ENCODE measurements at places on chromosomes 3 and 15.

- DNase-seq: no peak
Measured at GRCh38 chr3:87197531-87197930, 29.6 kb upstream of the CHMP2B start.

DNA sequence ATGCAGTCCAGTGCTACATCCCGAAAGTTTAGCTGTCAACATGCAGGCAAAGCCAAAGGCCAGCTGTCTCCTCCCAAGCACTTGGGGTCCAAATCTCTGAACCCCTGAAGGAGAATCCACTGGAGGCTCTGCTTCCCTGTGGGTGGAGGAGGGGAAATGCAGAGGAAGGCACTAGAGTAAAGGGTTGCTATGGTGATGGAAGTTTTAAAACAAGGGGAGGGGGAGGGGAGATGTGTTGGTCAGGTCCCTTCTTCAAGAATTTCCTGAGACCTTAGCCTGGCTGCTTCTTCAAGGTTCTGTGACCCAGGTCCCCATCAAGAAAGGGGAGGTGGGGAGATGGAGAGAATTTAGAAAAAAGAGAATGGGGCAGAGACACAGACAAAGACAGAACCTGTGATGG, 2.3 kb downstream of the CAMKV start:
- DNase-seq: no peak

DNA sequence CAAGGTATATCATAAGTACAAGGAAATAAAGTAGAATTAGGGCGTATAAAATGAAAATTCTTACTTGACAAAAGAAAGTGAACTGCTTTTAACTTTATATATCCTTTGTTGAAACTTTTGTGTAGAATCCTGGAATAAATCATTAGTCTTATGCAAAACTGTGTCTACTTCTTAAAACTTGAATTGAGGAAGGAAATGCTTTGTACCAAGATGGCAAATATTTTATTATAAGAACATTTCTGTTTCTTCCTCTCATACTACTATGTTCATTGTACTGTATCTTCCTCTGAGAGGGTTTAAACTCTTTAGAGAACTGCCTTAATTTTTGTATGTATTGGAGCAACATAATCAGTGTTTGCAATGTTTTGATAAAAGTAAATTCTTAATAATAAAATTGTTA, 42.0 kb downstream of the RASA2 start:
- no peak for DNase-seq

GRCh38 chr3:187382609-187383151, 14.5 kb downstream of the RTP4 start:
- peak; percentile 8 for DNase-seq

- DNase-seq: no peak
Measured at GRCh38 chr3:17623464-17623863, 119.0 kb downstream of the TBC1D5 start.

DNA sequence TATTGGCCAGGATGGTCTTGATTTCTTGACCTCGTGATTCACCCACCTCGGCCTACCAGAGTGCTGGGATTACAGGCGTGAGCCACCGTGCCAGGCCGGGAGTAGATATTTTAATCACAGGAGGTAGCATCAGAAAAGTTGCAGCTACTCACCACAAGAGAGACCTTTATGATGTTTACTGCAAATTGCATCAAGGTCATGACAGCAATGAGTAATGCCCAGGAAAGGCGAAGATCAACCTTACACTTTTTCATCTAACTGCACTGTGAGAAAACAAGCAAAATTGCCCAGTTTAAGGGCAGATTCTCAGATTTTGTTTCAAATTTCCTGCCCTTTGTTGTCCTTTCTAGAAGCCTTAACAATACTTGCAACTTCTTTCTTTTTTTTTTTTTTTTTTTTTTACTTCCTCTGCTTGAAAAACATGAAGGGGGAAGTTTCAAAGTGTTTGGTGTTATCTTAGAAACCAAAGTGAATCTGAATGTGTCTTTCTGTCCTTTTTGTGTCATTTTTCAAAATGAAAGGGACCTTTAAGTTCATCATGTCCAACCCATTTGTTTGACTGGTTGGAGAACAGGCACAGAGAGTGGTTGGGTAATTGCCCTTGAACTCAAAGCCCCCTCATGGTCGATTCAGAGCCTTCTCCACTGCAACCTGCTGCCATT, 25.0 kb downstream of the TGFBR2 start:
- peak; percentile 55 for DNase-seq

DNA sequence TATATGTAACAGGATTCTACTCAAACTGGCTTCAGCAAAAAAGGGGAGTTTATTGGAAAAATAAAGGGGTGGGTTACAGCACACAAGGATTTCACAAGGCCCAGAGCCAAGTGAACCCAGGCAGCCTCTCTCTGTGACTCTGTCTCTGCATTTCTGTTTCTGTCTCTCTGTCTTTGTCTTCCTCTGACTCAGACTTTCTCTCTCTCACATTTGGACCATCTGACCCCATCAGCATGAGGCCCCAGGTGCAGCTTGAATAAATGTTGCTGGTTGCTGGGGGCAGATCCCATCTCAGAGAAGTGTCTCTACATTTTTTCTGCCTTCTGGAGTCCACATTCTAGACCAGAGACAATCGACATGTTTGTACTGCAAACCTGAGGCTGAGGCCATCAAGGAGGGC, 45.0 kb downstream of the RPLP1 start:
- no peak for DNase-seq

GRCh38 chr15:85905751-85906450, 111.2 kb upstream of the KLHL25 start:
- no peak for DNase-seq

- DNase-seq: no peak
Measured at GRCh38 chr3:136804141-136804540, 14.8 kb upstream of the SLC35G2 start.

- no peak for DNase-seq
Measured at GRCh38 chr3:71070497-71071463, 512.7 kb downstream of the FOXP1 start.

GRCh38 chr15:29053661-29054131, 167.9 kb downstream of the APBA2 start:
- no peak for DNase-seq

GRCh38 chr3:149374391-149374790, 3.1 kb downstream of the TM4SF1 start:
- DNase-seq: no peak

- no peak for DNase-seq
Measured at GRCh38 chr15:48253172-48253571, 47.1 kb downstream of the SLC12A1 start.

DNA sequence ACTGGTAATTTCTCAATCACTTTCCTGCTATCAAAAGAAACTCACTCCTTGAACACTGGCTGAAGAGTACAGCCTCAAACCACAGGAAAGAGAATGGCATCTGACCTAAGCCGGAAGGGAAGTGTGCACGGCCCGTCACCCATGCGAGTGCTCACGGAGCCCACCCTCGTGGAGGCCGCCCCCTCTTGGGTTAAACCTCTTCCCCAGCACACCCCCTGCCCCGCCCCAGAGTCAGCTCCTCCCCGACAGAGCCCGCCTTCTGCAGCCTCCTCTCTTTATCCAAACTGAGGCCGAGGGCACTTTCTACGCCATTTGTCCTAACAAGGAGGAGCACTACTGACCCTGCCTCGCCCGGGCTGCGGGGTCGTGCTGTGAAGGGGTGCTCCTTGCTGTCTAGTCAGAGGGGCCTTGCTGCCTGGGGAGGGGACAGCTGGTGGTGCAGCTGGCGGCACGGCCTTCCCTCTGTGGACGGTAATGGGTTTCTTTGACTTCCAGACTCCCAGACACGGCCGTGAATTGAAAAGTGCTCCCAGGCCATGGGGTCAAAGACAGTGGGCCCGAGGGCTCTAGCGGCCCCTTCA, 137.7 kb downstream of the NSMCE3 start:
- DNase-seq: no peak

DNA sequence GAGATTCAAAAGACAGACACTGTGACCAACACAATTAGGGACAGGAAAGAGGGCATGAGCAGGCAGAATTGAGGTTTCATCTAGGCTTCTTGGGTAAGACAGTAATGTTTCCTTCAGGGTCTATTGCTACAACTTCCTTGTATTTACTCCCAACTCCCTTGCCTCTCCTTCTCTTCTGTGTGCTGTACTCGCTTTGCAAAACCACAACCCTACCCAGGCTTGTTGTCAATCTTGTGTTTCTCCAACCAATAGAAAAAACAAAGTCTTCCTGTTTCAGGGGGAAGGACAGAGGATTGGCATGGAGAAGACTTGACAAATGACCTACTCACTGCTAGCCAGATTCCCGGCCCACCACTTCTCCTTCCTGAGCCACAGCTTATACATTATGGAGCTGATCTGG, 36.3 kb upstream of the MASP1 start:
- no peak for DNase-seq

GRCh38 chr3:40718209-40718608, 193.4 kb downstream of the ZNF621 start:
- no peak for DNase-seq

GRCh38 chr3:187989575-187990153, 164.3 kb upstream of the LPP start:
- no peak for DNase-seq

DNA sequence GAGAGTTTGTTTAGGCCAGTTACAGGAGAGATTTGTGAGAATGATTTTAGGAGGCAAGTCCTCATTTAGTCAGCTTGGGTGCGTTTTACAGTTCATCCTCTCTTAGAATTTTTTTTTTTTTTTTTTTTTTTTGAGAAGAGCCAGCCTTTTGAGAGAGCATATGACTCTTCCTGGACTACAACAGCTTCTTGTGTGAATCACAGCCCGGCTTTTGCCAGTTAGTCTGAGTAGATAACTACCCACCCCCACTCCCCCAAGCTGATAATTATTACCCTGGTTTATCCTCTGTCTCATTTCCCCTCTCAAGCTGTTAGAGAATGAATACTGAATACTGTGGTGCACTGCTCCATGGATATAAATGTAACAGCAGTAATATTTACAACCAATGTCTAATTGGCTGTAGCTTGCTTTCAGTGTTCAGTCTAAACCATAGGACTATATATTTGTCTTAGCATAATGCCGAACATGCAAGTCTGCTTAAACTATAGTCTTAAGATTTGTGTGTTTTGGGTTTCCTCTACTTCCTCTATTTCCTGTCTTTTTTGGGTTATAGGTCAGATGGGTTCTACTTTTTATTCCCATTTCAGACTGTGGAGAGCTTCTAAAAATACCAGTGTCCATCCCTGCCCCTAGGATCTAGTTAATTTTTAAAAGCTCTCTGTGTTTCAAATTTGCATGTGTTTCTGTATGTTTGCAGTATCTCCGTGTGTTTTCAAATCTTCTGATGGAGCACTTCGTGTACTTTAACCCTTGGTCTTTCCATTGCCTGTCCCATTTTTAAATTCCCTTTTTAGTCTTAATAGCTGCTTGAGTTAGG, 8.0 kb downstream of the CHD2 start:
- DNase-seq: peak; percentile 84

DNA sequence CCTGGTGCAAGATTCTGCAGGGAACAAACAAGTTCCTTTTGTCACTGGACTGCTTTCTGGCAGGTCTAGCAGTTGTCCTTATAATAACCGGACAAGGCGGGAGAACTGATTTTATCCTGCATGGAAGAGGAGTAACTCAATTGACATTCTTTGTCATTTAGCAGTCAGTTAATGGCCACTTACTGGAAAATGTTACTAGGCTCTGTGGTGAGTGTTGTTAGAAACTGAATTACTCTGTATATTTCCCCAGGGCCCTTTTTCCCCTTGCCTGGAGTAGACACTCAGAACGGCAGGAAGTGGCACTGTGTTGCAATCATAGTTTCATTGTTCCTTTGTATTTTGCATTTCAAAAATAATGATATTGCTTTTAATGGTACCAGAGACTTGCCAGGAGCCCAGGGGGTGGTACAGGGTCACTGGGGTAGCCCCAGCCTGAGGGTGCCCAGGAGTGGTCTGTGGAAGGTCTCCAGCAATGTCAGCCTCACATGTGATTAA, 318.6 kb upstream of the LRRFIP2 start:
- peak; percentile 70 for DNase-seq

DNA sequence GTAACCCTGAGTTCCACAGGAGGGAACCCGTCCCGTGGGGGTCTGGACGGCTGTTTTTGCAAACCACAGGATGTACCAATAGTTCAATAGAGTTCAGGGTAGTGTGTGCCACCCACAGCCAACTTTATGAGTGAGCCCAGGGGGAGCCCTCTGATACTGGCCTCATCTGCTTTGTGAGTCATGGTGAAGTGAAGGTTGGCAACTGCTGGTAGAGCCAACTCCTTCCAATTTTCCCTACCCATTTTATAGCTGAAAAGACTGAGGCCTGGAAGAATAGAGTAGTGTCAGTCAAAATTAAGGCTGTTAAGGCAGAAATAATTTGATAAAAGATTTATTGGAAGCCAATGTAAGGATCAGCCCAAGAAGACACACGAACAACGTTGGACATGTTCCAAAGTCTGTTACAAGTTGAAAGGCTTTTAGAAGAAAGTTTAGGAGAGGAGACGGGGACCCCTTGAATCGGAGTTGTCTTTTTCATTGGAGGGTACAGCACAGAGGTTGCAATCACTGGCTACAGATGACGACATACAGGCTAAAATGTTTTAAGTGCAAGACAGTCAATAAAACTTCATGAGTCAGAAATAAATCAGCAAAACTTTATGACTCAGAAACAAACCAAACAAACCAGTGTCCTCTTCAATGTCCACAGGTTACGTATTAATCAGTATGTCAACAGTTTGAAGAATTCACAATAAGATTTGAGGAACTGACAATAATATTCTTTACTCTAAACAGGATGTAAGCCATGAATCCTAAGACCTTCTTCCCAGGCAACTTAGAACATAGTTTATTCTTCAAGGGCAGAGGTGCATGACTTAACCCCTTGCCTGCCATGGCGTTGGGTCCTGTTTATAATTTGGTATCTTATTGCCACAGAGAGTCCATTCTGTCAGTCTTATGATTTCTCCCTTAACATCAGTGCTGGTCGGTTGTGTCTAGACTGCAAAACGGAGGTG, 62.9 kb upstream of the NR2E3 start:
- peak; percentile 68 for DNase-seq

DNA sequence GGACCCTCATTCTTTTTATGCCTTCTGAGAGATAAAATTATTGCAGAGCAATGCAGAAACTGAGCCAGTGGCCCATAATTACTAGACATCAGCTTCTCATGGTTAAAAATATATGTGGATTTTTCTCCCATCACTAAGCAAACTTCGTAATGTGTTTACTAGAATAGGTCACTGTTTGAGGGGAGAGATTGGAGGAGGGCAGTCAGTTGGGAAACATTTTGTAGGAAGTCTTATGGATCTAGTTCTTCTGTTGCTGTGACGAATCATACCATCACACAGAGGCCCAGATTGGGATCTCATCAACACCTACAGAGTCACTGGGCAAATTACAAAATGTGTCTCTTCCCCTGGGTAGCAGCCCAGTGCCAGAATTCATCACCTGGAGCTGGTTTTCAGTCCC, 81.4 kb downstream of the PDE8A start:
- no peak for DNase-seq

GRCh38 chr3:45962033-45962432, 18.8 kb downstream of the CXCR6 start:
- no peak for DNase-seq

DNA sequence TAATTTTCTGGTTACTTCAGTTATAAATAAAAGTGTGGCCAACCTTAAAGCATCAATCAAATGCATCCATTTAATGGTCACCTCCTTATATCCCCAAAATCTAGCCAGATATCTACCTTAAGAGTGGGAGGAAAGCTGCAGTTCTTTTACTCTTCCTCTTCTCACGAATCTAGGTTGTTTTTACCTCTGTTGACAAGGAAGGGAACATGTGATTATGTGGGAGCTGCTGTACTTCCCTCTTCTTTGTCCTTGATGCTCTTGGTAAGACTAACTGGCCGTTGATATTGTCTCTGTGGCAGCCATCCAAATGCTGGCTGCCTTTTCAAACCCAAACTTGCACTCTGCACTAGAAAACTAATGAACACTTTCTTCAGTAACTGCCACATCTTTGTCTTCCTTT, 275.3 kb upstream of the CADM2 start:
- no peak for DNase-seq

All from fibroblast of pulmonary artery (primary cell).